Karpas-422 (cell line): ENCODE measurements at places on chromosomes 2 and 18. TPM values are rescaled to one million over a fixed set of nuclear protein-coding genes. Genes with fewer than 3 reads are reported as not detected.

DNA sequence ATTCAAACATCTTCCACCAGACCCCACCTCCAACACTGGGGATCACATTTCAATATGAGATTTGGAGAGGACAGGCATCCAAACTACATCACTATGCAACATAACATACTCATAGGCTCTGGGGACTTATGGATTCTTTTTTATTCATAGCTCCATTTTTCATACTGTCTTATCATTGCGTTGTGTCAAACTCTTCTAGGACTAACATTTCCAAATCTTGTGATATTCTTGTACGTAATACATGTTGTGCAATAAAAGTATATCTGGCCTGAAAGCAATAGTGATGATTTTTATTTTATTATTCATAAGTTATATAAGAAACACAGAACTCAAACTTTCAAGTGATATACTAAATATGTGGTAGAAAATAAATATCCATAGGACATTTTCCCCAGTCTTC, 60.6 kb upstream of the ACTR3 start:
- no peaks in the 10 kb centered on the region for H3K36me3 ChIP-seq
- no peak for DNase-seq
- no peaks in the 10 kb centered on the region; the same call in 1 of the 2 replicates for H3K4me1 ChIP-seq
- no peak overlapping the region for H3K4me3 ChIP-seq

DNA sequence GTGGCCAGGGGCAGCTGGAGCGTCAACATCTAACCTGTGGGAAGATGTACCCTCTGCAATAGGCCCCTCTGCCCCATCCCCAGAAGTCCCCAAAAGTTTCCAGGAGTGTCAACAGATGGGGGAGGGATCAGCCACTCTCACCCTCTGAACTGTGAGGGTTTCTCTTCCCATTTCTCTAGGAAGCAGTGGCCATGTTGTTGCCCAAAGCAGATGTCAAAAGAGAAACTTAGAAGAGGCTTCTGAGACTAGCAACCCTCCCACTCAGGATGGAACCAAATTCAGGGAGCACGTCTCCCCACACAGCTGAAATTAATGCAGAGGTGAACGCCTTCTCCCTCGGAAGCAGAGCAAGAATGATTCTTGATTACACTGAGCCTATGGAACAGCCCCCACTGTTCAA, 70.3 kb downstream of the ARL4C start:
- no peak overlapping the region for H3K4me3 ChIP-seq
- DNase-seq = peak; percentile 21
- no peaks in the 10 kb centered on the region for H3K36me3 ChIP-seq
- H3K4me1 ChIP-seq = no peaks in the 10 kb centered on the region

DNA sequence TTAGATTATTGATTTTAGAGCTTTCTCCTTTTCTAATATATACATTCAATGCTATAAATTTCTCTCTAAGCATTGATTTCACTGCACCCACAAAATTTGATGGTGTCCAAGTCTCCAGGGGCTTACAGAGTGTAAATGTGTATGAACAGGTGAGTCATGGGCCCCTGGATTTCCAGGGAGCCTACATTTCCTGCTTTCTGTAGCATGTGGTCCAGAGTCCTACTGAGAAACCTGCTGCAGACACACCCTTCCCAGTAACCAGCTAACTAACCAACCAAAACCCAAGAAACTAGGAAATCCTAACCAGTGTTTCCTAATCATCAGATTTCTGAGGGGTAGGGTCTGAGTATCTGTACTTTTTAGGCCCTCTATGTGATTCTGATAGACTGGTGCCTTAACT, 39.5 kb upstream of the TANC1 start:
- DNase-seq = no peak
- H3K36me3 ChIP-seq = no peaks in the 10 kb centered on the region
- H3K4me1 ChIP-seq = no peaks in the 10 kb centered on the region
- H3K27ac ChIP-seq = no peak overlapping the region
- no peaks in the 10 kb centered on the region for H3K27me3 ChIP-seq

The FMNL2 gene
- 2.8 and 3.2 TPM in 2 replicates for total RNA-seq

The IL36RN gene
- not detected in 2 replicates for total RNA-seq

DNA sequence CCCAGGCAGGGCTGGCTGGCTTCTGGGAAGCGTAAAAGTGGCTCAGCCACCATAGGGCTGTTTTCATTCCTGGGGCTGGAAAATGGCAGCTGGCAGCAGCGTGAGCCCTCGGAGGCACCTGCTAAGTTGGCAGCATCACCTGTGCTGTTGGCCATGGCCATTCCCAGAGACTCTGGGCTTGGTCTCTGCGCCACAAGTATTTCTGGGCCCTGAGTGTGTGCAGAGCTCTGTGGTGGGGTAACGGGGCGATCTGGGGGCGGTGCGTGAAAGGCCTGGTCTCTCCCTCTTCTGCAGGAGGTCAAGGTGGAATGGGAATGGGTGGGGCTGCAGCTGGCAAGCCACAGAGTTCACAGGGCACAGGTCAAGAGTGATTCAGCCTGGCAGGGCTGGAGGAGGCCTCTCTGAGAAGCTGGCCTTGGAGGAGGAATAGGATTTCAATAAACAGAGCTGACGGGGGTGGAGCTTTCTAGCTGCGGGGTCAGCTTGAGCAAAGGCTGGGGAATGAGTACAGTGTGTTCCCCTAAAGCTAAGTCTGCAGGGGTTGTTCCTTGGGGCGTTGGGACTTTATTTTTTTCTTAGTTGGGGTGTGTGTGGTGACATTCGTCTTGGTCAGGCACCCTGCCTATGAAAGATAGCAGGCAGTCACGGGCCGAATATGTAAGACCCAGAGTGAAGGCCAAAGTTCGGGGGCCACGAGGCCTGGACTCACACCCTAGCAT, 10.3 kb upstream of the NTSR2 start:
- H3K36me3 ChIP-seq = no peaks in the 10 kb centered on the region
- H3K4me1 ChIP-seq = no peaks in the 10 kb centered on the region

GRCh38 chr18:36294031-36294430, 3.5 kb upstream of the FHOD3 start:
- no peak for DNase-seq
- H3K4me3 ChIP-seq = no peak overlapping the region
- no peaks in the 10 kb centered on the region for H3K27me3 ChIP-seq
- H3K4me1 ChIP-seq = no peaks in the 10 kb centered on the region

GRCh38 chr2:226671141-226671676, 128.4 kb downstream of the IRS1 start:
- H3K27ac ChIP-seq = no peak overlapping the region
- no peaks in the 10 kb centered on the region for H3K27me3 ChIP-seq
- DNase-seq = no peak
- no peaks in the 10 kb centered on the region for H3K36me3 ChIP-seq

The TRABD2A gene
- total RNA-seq = 0.04 and 2.4 TPM in 2 replicates
